ENCODE measurements at places on chromosomes 2 and 18. TPM values are rescaled to one million over a fixed set of nuclear protein-coding genes. Genes with fewer than 3 reads are reported as not detected.

- no peak for DNase-seq
Measured at GRCh38 chr18:33355263-33355662, 85.3 kb downstream of the CCDC178 start.

DNA sequence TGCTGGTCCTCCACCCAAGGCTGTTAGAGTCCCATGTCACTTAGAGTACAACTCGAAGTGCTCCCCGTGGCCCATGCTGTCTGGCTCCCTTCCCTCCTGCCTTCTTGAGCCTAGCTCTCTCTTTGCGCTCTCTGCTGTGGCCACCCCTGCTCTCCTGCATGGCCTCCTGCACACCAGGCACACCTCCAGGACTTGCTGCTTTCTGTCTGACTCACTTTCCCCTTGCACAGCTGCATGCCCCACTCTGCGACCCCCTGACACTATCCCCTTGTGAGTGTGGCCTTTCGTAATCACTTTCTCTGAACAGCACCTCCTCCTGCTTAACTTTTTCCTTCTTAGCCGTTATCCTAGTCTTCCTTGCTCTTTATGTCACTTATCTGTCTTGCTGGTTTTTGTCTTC lies 343.6 kb downstream of the TGIF1 start:
- no peak for DNase-seq

INHBB gene
- polyA plus RNA-seq, result not detected

GRCh38 chr2:150091846-150092245 lies 395.6 kb downstream of the RND3 start:
- DNase-seq, result no peak

GRCh38 chr2:114056294-114057143 lies 166.6 kb downstream of the ACTR3 start:
- no peak for DNase-seq

UGT1A3 gene
- not detected for polyA plus RNA-seq

- no peak for DNase-seq
Measured at GRCh38 chr2:33469238-33469637, 7.2 kb upstream of the RASGRP3 start.

C2orf66 gene
- polyA plus RNA-seq, result not detected

- no peak for DNase-seq
Measured at GRCh38 chr2:71216501-71216900, 10.4 kb downstream of the PAIP2B start.

DNA sequence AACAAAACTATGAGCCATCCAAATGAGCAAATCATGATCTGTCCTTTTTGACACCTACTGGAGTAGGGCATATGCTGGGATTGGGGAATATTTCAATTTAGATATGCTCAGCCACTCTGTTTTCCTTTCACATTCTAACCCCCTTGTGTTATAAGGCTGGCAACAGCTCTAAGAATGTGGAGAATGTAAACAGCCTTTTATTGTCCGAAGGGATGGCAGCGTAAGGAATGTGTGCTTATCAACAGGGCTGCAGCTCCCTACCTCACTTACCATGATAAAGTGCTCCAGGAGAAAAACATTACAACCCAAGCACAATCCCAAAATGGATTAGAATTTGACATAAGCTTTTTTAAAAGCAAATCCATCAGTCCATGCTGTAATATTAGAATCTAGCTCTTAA lies 2.2 kb downstream of the NXPH2 start:
- no peak for DNase-seq

DNA sequence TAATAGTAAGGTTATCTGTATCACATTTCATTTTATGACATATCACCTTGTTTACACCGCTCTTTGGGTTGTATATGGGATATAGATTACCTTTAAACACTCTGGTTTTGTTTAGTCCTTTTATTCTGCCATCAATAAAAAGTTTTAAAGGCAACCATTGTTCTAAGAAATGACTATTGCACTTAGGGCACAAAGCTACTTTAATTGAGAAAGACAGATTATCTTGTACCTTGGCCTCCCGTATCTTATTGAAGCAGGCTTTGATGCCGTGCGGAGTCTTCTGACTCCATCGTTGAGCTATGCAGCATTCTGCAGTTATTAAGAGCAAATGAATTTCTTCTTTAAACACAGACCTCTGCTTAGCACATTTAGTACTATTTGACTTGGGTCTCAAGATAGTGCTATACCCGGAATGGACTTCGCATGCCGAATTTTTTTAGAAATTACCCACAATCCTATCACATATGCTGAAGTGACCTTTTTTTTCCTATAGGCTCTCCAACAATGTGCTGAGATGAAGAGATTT lies 16.7 kb downstream of the PKDCC start:
- no peak for DNase-seq

ITGB6 gene
- polyA plus RNA-seq, result not detected

- no peak for DNase-seq
Measured at GRCh38 chr18:27447930-27448329, 262.8 kb upstream of the CHST9 start.

- no peak for DNase-seq
Measured at GRCh38 chr2:108447947-108448677, 894 bp upstream of the GCC2 start.

DNA sequence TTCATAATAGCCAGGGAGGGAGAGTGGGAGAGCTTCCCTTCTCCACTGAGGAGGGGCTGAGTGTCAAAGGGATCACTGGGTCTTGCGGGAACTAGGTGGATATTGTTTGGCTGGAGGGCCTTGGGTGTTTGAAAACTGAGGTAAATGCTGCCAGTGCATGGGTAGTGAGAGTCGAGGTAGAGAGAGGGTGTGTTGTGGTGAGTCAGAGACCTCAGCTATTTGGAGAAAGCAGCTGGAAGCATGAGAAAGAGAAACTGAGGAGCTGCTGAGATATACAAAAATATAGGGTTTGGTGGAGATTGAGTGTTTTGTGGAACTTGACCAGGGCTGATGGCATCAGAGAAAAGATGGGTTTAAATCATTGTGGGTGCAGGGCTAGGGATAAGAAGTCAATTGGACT lies 127.0 kb upstream of the CCDC195 start:
- DNase-seq, result no peak

- no peak for DNase-seq
Measured at GRCh38 chr2:152176113-152176714, 651 bp upstream of the STAM2 start.

GRCh38 chr2:169363560-169364150 lies 1.3 kb upstream of the LRP2 start:
- peak; percentile 5 for DNase-seq

CRYBA2 gene
- polyA plus RNA-seq, result not detected

DNA sequence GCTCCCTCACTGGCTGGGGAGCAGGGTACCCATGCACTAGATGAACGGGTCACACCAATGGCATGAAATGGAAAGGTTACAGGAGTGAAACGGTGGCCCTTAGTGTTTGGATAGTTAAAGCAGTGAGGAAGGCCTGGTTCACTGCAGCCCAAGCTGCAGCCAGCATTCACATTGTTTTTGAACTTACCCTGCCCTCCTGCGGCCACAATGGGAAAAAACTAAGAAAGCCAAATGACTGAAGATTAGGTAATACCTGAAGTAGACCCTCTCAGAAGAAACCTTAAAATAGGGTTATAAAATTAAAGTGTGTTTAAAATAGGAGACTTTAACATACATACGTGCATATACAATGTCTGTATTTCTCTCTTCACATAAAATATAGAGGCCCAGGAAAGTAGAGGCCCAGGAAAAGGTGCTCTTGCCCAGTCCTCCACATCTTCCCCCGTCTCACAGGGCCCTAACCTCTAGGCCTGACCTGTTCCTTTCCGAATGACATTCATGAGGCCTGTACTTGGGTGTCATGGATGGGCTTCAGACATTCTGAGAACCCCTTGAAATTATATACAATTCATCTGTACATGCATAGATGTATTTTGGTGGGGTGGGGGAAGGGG lies 33.3 kb downstream of the DOK1 start:
- peak; percentile 85 for DNase-seq

DNA sequence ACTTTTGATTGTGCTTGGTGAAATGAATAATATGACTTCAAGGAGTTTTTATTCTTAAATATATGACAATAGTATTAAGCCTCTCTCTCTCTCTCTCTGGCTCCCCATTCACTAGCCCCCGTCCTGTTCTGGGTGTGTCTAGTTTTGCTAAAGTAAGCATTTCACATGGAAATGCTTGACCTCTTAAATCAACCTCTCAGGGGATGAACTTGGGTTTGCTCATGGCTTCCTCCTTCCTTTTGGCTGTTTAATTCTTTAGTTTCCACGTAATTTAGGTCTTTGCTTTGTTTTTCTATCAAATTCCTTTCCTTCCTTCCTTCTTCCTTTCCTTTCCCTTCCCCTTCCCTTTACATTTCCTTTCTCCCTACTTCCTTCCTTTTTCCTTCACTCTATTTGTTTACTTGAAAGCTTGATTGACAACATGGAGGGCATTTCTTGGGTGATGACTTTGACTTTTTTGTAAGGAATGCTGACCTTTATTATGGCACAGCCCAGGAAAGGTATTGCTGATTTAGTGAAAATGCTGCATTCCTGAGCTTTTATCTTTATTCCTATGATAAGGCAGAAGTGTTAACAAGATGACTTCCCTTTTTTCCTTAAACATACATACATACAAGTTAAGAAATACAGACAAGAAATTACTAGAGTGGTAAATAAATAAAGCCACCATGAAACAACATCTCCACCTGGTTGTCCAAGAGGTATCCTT lies 3.6 kb downstream of the DPP4 start:
- no peak for DNase-seq

DNA sequence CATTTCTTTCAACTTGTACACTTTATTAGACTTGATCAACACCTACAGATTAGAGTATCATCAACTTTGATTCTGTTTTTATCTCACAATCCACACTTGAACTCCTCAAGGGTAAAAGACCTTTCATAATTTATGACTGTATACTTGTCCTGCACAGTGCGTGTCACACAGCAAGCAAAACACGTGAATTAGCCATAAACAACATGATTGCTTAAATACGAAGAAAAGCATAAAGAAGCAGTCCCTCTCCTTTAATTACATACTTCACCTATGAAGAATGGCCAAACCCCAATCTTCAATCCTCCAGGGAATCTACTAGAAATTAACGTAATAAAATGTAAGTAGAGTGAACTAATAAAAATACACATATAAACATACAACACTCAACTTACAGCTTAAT lies 13.6 kb downstream of the TMX3 start:
- DNase-seq, result no peak

DNA sequence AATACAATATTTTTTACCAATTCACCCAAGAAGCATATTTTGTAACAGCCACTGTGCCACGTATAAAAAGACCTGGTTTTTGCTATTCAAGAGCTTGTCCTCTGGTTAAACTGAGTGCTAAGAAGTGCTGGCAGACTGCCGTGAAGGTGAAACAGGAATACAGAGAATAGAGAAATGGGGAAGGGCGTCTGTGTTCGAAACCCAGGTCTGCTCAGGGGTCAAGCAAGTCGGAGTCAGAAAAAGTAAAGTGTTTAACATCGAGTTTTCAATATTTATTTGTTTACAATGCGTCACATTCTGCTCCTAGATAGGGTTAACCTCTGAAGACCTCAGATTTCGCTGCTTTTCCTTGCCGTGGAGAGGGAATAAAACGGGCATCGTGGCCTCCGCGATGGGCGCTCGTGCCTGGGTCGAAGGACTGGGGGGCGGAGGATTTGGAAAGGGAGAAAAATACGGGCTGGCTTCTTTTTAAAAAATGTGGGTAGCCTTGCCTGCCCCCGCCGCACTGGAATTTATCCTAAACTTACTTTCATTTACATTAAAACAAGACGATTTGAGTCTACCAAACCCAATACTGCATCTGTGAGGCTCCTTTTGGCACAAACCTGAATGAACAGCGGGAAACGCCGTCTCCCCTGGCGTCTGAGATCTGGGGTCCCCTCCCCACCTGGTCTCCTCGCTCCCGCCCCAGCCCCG lies 1.1 kb upstream of the SNTG2 start:
- no peak for DNase-seq

DNA sequence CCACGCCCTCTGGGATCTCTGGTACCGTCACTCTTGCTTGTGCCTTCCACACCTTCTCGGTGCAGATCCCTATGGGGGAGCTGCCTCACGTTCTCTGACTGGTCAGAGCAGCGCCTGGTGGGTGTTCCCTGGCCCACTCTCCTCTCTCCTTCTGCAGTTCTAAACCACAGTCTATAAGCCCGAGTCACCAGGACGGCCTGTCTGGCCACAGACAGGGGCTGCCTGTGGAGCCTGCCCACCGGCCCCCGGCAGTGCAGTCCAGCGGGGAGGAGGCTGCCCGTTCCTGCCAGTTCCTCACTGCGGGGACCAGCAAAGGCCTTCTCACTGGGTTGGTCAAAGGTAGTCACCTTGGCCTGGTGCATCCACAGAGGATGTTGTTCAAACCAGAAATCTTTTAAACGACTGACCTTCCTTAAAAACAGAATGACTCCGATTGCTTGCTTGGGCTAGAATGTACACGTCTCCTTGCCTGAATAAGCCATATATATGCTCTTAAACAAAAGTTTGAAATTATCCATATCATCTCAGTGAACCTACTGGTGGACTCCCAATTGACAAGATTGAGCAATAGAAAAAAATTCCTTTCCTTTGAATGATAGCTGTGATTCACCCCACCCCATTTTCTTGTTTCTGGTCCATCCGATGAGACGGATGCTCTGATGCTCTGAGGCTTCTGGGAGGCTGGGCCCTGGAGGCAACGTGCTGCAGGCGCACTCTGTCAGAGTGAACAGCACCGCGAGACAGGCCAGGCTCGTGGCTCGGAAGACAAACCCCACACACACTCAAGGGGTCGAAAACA lies 61.2 kb downstream of the RALBP1 start:
- no peak for DNase-seq

ANKRD29 gene
- not detected for polyA plus RNA-seq

GRCh38 chr18:48749768-48750167 lies 201.0 kb downstream of the SMAD7 start:
- DNase-seq, result no peak

FBXO48 gene
- 0.63 TPM for polyA plus RNA-seq

IL36B gene
- polyA plus RNA-seq, result not detected

KCNS3 gene
- not detected for polyA plus RNA-seq

SKA1 gene
- polyA plus RNA-seq, result 0.10 TPM

VWC2L gene
- polyA plus RNA-seq, result not detected

GRCh38 chr18:2172881-2173280 lies 398.4 kb downstream of the METTL4 start:
- DNase-seq, result no peak

GRCh38 chr2:38835990-38836389 lies 39.7 kb downstream of the DHX57 start:
- DNase-seq, result no peak

Measured in CD4-positive, CD25-positive, alpha-beta regulatory T cell (primary cell).